ENCODE measurements at places on chromosomes 11 and 22. TPM values are rescaled to one million over a fixed set of nuclear protein-coding genes. Genes with fewer than 3 reads are reported as not detected.
A peak's percentile ranks its signal among the peaks of the same experiment; 100 is the strongest.

GRCh38 chr11:10295064-10295901 is 1.3 kb upstream of the SBF2 start:
- no peak for DNase-seq

NAALADL1 gene
- not detected for total RNA-seq

DNA sequence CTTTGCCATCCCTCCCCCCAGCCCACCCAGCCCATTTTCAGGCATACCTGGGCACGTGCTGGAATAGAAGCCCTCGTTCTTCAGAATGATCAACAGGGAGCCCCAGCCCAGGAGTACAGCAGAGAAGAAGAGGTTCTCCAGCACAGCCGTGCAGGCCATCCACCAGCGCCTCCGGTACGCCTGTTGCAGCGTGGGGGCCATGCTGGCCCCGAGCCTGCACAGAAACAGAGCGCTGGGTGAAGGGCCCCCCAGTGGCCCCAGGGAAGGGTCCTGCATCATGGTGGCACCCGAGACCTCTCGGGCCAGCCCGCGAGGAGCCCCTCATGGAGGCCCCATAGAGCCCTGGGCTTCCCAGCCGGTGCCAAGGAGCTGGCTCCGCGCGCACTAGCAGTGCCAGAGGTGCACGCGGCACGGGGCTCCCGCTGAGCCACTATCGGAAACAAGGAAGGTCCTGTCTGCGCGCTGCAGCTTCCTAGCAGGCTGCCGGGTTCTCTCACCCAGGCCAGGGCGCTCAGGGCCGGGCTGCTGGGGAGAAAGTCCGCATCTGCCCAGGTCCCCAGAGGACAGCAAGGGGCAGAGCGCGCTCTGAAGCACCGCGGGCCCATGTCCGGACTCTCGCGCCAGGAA is 1.5 kb downstream of the SLC43A1 start:
- no peak for DNase-seq

C11orf52 gene
- total RNA-seq: 1.2 TPM

TBX10 gene
- not detected for total RNA-seq

DNA sequence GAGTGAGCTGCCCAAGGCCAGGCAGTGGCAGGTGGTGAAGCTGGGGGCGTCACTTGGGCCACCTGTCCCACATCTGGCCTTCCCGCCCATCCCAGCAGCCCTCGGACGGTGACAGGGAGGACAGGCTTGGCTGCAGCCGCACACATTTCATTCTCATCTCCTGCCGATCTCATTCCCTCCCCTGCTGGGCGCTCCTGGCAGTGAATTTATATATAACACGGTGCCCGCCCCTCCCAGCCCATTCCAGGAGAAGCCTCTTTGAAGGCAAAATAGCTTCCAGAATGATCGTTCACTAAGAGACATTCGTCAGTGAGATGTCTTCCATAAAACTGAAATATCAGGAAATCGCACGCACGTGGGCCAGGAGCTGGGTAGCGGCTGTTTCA is 861.3 kb downstream of the TBC1D22A start:
- DNase-seq: no peak

DNA sequence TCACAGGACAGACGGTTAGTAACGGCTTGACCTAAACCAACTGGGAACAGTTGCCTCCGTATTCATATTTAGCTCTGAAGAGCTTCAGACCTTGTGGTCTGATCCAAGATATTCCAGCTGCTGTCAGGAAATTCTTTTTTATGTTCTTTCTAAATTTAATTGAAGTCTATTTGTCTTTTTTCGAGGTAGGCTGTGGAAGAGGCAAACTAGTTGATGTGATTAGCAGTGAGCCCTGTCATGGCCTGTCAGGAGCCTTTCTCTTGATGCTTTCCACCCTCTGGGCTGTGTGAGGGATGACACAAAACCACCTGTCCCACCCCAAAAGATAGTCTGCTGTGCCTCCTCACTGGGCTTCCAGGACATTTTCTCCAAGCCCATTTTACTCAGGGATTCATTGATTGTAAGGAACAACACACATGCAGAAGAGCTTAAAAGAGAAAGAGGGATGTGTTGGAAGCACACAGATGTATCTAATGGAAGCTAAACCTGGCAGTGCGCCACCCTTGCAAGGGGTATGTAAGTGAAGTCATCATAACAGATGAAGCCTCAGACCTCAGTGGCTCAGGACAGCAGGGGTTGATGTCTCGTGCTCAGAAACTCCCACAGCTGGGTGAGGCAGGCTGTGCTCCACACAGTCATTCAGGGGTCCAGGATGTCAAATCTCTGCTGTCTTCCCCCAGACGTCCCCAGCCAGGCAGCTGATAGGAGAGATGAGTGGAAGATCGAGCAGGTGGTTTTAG is 170.0 kb downstream of the NCAM1 start:
- DNase-seq: peak; percentile 37

HEPHL1 gene
- total RNA-seq: not detected
